ENCODE measurements at places on chromosomes 4 and X.

DNA sequence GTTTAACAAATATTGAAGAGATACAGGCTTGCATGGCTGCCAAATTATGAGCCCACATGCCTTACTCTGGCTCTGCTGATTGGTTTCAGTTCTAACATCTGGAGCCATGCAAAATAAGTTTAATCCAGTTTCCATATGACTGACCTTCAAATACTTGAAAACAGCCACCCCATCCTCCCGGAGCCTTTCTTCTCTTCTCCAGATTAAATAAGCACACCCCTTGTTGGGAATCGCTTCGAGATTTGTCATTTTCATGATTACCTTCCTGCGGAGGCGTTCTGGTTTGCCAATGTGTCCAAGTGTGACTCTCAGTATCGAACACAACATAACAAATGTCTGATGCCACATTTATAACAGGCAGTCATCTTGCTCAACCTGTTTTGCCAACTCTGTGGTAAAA is 101.6 kb upstream of the JADE1 start:
- no peak for DNase-seq

DNA sequence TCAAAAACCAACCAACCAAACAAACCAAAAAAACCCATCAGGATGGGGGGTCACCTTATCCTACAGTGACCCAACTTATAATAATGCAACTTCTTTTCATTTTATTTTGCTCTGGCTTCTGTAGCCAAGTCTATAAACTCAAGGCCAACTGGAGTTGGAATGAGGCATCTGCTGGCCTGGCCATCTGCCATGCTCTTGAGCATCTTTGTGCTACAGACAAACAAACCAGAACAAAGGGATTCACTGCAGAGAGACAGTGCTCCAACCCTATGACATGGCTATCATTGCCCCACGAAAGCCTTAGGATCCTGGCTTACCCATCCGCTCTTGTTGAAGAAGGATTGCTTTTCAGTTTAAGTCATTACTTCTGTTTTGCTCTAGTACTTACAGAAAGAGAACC is 49.2 kb upstream of the SCRG1 start:
- DNase-seq = no peak

- no peak for DNase-seq
Measured at GRCh38 chrX:66036231-66036630, 3.6 kb downstream of the VSIG4 start.

DNA sequence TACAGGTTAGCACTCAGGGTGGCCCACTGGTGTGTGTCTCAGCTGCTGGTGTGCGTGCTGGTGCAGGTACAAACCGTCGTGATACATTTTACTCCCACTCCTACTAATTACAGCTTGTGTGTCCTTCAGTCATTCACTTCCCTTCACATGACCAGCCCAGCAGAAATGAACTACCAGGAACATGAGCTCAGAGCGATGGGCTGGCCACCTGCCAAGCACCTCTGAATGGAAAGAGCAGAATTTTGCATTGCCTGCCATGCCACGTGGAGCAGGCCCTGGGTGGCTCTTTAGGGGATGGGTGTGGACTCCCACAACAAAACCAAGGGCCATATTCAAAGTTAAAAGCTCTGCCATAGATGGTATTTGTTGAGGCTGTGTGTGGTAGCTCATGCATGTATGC is 58.9 kb upstream of the PGM2 start:
- DNase-seq = no peak

DNA sequence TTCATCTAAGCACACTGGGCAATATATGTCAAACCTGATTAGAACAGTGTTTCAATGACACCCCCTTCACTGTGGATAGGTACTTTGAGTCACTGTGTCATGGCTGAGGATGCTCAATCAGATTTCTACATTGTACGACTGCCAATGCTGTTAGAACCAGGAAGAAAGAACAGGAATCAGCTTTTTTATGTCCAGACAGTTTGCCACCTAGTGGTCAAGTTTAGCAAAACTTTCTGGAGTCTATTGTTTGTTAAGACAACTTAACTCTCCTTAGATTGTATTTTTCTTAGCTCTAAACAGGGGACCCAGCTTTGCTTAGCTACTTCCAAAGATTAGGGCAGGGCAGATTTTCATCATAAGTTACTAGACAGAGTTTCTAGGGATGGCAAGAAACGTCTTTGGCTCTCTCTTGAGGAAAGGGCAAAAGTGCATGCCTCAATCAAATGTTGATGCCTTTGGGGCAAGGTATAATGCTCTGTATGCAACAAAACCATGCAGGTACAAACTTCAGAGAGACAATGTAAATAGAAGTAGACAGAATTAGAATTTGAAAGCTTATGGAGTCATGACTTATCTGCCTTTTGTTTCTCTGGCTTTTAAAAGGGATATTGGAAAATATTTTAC is 40.5 kb upstream of the BMP3 start:
- DNase-seq = peak; percentile 29
